ENCODE measurements at places on chromosomes 12 and 14.

GRCh38 chr14:43735932-43736331 is 771.2 kb downstream of the FSCB start:
- DNase-seq, result no peak

DNA sequence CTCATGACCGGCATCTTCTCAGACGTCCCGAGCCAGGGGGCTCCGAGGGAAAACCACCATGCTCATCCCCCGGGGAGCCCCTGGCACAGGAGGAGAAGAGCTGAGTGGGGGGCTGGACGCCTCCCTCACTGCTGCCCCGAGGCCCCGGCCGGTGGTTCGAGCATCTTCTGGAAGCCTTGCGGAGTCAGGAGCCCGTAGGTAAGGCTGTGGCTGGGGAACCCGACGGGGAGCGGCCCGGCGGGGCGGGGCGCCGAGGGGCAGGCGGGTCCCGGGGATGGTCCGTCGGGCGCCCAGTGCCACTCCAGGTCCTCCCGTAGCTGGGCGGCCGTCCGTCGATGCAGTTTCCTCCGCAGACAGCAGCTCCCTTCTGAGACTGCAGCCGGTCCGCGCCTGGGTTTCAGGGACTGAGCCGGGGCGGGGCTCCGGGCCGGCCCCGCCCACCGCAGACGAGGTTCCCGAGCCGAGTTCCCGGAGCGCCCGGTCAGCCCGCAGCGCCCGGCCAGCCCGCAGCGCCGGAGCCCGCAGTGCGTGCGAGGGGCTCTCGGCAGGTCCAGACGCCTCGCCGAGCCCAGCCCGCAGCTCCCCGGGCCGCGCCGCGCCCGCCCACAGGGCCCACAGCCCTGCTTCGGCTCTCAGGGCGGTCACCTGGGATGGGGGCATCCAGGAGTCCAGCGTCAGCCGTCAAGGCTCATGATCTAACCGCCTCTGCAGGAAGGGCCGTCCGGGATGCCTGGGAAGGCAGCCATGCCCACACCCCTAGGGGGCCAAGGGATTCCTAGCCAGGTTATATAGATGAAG is at the start of gene PGF:
PGF (minus strand) TSS at position 369 of the 798 bp plus-strand sequence; CDS start at position 14, 355 bp downstream.
- no peak for DNase-seq

DNA sequence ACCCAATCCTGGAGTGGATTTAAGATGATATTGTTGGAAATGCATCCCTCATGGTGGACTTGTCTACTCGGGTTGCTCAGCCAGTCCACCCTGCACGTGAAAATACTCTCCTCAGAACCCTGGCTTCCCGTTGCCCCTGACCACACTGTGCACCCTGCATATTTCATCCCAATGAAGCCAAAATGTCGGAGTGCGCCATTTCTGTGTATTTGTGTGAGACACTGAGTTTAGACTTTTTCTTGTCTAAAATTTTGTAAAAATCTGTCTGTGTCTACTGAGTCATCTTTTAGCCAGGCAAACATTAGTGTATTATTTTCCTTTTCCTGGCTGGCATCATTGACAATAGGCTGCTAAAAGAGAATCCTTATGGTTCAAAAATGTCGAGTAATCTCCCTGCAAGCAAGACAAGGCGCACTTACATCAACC is 485 bp upstream of the PNMA1 start:
- DNase-seq, result no peak

- no peak for DNase-seq
These were observed 352.8 kb downstream of the APAF1 start for GRCh38 chr12:98997899-98998298.

DNA sequence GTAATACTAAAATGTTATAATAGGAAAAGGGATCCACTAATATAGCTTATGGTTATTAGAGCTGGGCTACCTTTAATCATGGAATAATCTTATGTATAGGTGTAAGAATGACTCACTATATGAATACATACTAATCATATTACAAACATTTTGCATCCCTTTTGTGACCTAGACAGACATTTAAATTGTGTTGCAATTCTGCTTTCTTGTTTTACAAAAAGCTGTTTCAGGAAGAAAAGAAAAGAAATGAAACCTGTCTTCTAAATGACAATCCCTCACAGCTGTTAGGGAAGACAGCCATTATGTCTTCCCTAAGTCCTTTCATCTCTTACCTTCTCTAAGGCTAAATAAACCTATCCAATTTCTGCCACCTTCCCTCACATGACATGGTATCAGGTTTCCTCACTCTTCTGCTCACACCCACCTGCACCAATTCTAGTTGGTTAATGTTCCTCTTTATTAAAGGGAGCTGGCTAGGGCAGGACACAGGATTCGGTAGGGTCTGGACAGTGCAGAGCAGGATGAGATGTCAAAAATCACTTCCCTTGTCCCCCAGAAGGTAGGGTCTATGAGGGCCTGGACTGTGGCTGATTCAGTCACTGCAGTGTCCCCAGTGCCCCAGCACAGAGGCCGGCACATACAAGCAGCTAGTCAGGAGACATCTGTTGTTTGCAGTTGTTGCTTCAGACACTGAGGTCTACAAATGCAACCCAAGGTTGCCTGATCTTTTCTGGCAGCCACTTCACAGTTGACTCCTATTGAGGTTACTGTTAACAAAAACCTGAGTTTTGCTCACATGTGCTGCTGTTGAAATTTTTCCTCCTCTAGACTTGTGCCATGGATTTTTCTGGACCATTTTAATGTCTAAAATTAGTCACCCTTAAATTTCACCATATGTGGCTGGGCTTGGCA is 3.7 kb downstream of the DHRS7 start:
- DNase-seq, result no peak

- no peak for DNase-seq
These were observed 130.8 kb downstream of the BCL11B start for GRCh38 chr14:99141236-99141635.

DNA sequence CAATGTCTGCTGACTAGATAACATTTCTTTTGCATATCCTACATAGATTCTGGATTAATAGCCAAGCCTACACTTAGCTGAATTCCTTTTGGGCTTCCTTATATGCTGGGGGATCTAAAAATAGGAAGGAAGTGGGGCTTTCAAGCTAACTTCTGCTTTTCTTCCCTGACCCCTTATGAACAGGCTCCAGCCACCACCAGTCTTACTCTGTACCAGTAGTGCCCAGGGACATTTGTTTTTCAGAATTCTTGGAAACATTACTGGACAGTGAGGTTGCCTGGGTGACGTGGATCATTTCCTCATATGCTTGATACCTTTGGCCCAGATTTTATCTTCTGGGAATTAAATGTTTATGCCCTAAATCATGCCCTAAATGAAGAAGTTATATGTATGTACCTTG is 55.9 kb upstream of the SRRM4 start:
- DNase-seq, result no peak

DNA sequence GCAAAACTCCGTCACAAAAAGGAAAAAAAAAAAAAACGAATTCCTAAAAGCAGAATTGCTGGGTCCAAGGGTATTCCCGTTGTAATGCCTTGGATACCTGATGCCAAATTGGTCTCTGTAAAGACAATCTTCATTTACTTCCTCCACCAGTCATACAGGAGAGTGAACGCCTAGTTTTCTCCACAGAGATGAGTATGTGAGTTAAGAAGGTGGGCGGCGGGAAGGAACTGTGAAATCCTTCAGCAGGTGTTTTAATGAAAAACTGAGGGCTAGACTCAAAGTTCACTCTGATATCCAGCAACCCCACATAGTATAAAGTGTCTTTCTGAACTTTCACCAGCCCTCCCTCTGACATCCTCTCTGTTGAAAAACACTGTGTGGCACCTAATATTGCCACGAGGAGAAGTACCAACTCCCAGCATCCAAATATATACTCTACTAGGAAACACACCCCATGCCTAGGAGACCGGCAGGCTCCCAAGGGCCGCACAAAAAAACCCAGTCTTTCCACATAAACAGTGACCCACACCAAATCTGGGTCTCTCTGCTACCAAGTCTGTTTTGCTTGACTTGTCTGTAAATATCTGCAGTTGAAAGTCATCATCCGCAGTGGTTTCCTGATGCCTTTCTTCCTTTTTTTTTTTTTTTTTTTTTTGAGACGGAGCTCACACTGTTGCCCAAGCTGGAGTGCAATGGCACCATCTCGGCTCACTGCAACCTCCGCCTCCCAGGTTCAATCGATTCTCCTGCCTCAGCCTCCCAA is 30.3 kb upstream of the FOXN3 start:
- DNase-seq, result no peak

- DNase-seq, result no peak
These were observed 257.5 kb downstream of the TMEM132C start for GRCh38 chr12:128524439-128524838.

- DNase-seq, result no peak
These were observed 67.1 kb downstream of the DUSP16 start for GRCh38 chr12:12495536-12495935.

GRCh38 chr14:72863216-72864006 is 30.5 kb downstream of the DPF3 start:
- no peak for DNase-seq

DNA sequence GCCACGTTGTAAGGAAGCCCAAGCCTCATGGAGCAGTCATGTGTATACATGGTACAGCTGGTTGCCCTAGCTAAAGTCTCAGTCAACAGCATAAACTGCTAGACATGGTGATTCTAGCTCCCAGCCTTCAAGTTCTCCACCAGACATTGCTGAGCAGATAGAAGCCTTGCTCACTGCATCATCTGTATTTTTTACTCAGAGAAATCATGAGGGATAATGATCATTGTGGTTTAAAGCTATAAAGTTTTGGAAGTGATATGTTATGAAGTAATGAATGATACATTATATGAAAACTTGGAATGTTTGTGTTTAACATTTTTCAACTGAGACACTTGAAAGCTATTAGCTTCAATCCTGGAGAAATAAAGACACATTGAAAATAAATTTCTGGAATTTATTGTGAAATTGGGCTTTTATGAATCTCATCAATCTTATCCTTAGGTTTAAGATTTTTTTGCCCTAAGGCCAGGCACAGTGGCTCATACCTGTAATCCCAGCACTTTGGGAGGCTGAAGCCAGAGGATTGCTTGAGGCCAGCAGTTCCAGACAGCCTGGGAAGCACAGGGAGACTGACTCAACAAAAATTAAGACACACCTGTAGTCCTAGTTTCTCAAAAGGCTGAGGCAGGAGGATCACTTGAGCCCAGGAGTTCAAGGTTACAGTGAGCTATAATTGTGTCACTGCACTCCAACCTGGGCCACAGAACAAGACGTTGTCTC is 5.6 kb upstream of the NFATC4 start:
- DNase-seq, result no peak

GRCh38 chr12:98352218-98352811 is 163.1 kb upstream of the TMPO start:
- DNase-seq, result peak; percentile 91

DNA sequence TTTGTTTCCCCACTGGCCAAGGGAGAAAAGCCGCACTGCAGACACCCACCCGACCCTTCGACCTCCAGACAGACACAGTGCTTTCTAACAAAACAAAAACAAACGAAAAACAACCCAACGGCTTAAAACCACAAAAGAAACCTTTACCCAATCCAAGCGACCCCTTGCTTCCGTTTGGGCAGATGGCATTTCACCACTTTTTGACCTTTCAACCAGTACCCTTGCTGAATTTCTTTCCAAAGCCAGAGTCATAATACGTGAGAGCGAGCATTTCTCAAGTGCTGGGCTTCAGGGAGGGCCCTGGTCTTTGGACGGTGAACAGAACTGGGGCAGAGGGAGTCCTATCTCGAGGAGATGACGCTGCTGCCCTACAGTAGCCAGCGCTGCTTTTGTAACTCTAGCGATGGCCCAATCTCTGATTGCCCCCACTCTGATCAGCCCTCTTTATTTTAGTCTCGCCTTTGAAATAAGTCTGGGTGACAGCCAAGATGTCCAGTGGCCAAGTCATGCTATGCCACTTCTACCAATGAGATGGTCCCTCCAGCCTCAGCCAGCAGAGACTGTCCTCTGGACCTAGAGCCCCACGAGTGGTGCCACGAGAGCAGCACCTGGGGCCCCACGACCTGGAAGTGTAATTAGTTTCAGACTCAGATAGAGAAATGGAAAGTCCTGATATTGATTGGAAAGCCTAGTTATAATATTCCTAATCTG is 21.9 kb upstream of the ADIPOR2 start:
- DNase-seq, result no peak

- DNase-seq, result no peak
These were observed 28.1 kb upstream of the ADGRD1 start for GRCh38 chr12:130925666-130926015.

- DNase-seq, result no peak
These were observed 6.5 kb upstream of the ATP23 start for GRCh38 chr12:57934819-57935218.

- DNase-seq, result peak; percentile 31
These were observed 23.8 kb upstream of the PHC1 start for GRCh38 chr12:8890313-8891085.

- DNase-seq, result no peak
These were observed 61.5 kb downstream of the KCNMB4 start for GRCh38 chr12:70427611-70428010.

DNA sequence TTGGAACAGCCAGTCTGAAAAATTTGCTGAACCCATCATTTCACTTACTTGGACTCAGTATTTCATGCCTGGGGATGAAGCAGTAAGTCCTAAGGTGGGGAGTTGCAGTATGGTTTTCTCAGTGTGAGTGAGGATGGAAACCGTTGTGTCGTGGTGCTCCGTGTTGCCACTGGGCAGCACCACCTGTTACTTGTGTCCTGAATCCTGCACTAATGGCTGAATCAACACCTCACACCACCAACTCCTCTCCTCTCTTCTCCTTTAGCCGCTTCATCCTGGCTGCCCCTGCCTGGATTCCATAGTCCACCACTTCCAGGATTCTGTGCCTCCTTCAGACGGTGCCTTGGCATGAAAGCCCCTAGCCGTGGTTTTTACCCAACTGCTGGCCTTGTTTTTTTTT is 3.0 kb upstream of the EP400 start:
- DNase-seq, result no peak

GRCh38 chr14:69682136-69682535 is 70.7 kb downstream of the SUSD6 start:
- no peak for DNase-seq

- DNase-seq, result no peak
These were observed 404.4 kb upstream of the CCDC196 start for GRCh38 chr14:66081594-66082376.

- DNase-seq, result no peak
These were observed 12.8 kb downstream of the LGALS3 start for GRCh38 chr14:55141825-55142224.

DNA sequence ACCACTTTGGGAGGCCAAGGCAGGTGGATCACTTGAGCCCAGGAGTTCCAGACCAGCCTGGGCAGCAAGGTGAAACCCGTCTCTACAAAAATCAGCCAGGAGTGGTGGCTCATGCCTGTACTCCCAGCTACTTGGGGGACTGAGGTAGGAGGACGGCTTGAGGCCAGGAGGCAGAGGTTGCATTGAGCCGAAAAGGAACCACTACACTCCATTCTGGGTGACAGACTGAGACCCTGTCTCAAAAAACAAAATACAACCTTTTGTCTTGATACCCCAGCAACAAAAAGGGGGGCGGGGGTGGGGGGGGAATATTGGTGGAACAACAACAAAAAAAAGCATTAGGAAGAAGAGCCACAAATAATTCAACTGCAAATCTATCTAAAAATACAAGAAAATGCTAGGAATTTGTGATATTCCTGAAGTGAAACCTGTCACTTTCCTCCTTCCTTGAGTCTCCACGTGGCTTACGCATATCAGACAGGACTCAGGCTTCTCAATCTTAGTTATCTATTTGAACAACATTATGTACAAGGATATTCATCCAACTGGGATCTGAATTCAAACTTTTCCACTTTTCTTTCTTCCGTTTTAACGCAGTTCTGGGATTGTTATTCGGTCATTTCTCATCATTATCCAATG is 1.3 kb downstream of the R3HDM2 start:
- no peak for DNase-seq

- no peak for DNase-seq
These were observed 114.4 kb downstream of the VRK1 start for GRCh38 chr14:96911499-96912149.

- DNase-seq, result peak; percentile 51
These were observed 411.0 kb upstream of the OR4E1 start for GRCh38 chr14:22084393-22085281.
